ENCODE measurements at places on chromosomes 3 and 15. TPM values are rescaled to one million over a fixed set of nuclear protein-coding genes. Genes with fewer than 3 reads are reported as not detected.

DNA sequence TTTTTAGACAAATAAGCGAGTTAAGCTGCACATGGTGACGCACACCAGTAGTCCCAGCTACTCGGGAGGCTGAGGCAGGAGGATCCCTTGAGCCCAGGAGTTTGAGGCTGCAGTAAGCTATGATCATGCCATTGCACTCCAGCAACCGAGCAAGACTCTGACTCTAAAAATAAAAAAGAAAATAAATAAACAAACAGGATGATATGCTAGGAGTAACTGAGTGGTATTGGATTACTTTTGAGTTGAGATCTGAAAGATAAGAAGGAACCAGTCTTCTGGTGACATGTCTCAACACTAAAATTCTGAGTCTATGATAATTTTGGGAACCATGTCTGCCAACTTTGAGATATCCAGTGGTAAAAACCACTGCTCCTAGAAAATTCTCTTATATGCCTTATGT lies 109.1 kb upstream of the SKOR1 start:
- H3K36me3 ChIP-seq: no peaks in the 10 kb centered on the region
- H3K27ac ChIP-seq: no peak overlapping the region
- no peak overlapping the region for H3K4me3 ChIP-seq
- no peak for DNase-seq
- H3K27me3 ChIP-seq: no peaks in the 10 kb centered on the region

DNA sequence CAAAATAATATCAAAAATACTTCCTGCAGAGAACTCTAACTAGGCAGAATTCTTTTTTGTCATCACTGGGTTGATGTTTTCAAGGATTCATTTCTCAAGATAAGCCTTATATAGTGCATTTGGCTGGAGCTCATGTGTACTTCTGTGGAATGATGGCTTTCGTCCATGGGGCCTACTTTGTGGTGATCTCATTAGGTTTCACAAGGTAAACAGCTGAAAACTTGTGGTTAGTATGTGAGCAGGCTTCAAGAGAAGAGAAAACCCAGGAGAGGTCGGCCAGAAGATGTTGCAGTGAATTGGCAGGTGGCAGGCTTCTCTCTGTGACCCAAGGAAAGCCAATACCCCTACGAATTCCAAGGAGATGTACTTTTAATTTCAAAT lies 121.4 kb upstream of the PHLDB2 start:
- peaks cover 10% of the 10 kb centered on the region for H3K36me3 ChIP-seq
- no peak overlapping the region for H3K4me3 ChIP-seq
- no peak overlapping the region for H3K27ac ChIP-seq
- no peaks in the 10 kb centered on the region for H3K27me3 ChIP-seq
- H3K4me1 ChIP-seq: peaks cover 28% of the 10 kb centered on the region

FBXO40 gene
- total RNA-seq: not detected

DNA sequence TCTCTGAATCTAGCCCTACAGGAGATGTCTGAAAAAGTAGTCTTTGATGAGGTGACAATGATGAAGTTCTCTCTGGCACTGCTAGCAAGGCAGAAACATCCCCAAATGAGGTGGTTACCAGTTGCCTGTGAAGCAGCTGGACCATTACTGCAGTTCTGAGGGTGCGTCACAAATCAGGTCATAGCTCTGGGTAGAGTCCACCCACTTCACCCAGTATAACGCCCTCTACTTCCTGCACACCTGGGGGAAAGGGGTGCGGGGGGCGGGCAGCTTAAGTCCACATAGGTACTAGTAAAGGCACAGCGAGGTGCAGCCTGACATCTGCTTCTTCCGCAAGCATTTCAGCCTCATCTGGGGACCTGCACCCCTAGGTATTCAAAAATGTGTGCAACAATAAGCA lies 13.4 kb upstream of the SATB1 start:
- H3K4me3 ChIP-seq: peak overlapping the region; percentile 73
- peak; percentile 67 for DNase-seq
- H3K27ac ChIP-seq: peak overlapping the region; percentile 84
- peaks cover 70% of the 10 kb centered on the region for H3K36me3 ChIP-seq
- no peaks in the 10 kb centered on the region for H3K27me3 ChIP-seq

DNA sequence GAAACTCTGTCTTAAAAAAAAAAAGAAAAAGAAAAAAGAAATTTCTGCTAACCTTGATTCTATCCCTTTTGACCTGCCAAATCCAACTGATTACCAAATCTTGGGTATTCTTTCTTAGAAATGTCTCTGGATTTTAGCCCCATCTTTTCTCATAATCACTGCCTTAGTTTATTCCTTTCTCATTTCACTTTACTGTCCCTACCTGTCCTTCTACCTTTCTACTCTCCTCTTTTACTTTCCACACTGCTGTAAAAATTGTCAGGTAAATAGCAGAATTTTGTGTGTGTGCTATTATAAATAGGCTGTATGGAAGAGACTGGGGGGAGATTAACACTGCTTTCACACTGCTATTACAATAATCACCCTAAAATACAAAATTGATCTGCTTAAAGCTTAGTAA lies 16.7 kb downstream of the PIK3CA start:
- peaks cover 5% of the 10 kb centered on the region for H3K36me3 ChIP-seq
- no peak overlapping the region for H3K27ac ChIP-seq
- H3K4me3 ChIP-seq: no peak overlapping the region
- H3K27me3 ChIP-seq: no peaks in the 10 kb centered on the region
- no peak for DNase-seq

GRCh38 chr3:126005951-126006350 lies 37.0 kb downstream of the ROPN1B start:
- H3K27ac ChIP-seq: no peak overlapping the region
- peaks cover 6% of the 10 kb centered on the region for H3K36me3 ChIP-seq
- no peak overlapping the region for H3K4me3 ChIP-seq
- no peak for DNase-seq
- peaks cover 2% of the 10 kb centered on the region for H3K27me3 ChIP-seq
- H3K4me1 ChIP-seq: no peaks in the 10 kb centered on the region

All from activated CD4-positive, alpha-beta memory T cell treated with anti-CD3 and anti-CD28 coated beads, Interleukin-2, amount 10 ng/mL, durations not matched to agents 7 days and 5 days (primary cell).